KBM-7 (cell line): ENCODE measurements at places on chromosomes 1 and 21.

GRCh38 chr21:44517175-44517899 lies 22.7 kb downstream of the KRTAP10-1 start:
- DNase-seq = no peak

DNA sequence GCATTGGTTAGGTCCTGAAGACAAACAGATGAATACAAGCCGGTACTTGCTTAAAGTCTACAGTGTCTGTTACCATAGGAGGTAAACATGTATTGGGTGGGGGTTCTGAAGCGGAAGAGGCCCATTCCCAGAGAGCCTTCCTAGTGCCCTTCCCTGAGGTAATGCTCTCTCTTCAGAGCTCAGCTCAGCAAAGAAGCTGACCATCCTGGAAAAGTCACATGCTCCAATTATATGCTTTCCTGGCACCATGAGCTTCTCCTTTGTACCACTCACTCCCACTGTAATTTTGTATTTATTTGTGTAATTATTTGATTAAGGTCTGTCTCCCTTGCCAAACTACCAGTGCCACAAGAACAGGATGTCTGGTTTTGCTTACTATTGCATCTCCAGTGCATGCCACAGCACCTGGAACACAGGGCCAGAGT lies 42.0 kb downstream of the RAB3B start:
- no peak for DNase-seq

DNA sequence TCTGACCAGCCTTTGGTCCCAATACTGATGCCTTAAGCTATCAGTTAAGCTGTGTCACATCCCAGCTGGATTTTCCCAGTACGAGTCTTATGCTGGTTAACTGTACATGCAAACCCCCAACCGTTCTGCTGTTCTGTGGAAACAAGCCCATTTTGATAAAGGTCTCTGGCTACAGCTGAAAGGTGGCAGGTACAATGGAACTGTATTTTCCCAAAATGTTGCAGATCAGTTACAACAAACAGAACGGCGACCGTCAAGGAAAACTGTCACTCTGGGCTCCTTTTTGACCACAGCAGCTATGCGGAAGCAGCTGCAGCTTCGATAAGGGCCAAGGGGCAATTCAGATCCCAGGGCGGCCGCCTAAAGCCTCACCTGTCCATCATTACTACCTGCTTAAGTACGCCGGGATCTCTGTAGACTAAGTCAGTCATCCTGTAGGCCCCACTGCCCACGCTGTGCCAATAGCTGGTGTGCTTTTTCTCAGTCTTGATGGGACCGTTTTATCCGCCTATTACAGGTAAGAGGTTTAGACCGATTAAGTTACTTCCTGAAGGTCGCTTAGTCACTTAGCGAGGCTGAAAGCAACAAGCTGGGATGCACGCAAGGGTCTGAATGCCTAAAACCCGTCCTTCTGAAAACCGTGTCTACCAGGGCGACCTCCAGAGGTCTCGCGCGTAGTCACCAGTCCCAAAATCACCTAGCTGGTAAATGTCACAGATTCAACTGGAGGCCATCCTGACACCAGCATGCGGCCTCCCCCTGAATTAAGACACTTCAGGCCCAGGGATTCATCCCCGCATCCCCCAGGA lies 11.1 kb upstream of the RAB42 start:
- DNase-seq = peak; percentile 66

- DNase-seq = no peak
Observed at GRCh38 chr1:5430911-5431697, 561.1 kb downstream of the NPHP4 start.

GRCh38 chr21:38308532-38309119 lies 51.8 kb downstream of the KCNJ15 start:
- DNase-seq = no peak

DNA sequence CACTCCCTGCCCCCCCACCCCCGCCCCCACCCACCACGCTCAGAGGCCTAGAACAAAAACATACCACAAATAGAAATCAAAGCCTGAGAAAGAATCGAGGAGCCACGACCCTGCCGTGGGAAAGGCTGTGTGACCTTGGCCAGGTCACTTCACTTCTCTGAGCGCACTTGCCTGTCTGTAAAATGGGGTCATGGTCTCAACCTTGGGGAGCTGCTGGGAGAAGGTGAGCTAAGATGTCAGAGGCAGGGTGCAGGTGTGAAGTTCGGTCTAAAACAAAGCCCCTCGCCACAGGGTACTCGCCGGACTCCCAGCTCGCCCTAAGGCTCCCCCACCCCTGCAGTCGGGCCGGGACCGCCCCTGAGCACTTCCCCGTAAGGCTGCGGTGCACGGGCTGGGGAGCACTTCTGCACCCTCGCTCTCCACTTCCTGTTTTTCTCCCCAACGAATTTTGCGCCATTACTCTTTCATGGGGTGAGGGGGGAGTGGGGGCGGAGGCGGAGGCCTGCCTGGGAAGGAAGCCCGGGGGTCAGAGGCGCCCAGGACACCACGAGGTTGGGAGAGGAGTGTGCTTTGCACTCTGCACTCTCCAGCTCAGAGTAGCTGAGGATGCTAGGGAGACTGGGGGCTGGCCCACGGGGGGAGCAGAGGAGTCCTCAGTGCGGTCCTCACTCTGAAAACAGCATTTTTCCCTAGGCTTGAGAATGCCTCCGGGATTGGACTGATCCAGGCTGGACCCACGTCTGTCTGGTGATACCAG lies 21.9 kb upstream of the PIK3CD start:
- peak; percentile 92 for DNase-seq
